ENCODE measurements at places on chromosomes 2 and 18. TPM values are rescaled to one million over a fixed set of nuclear protein-coding genes. Genes with fewer than 3 reads are reported as not detected.
A peak's percentile ranks its signal among the peaks of the same experiment; 100 is the strongest.

DNA sequence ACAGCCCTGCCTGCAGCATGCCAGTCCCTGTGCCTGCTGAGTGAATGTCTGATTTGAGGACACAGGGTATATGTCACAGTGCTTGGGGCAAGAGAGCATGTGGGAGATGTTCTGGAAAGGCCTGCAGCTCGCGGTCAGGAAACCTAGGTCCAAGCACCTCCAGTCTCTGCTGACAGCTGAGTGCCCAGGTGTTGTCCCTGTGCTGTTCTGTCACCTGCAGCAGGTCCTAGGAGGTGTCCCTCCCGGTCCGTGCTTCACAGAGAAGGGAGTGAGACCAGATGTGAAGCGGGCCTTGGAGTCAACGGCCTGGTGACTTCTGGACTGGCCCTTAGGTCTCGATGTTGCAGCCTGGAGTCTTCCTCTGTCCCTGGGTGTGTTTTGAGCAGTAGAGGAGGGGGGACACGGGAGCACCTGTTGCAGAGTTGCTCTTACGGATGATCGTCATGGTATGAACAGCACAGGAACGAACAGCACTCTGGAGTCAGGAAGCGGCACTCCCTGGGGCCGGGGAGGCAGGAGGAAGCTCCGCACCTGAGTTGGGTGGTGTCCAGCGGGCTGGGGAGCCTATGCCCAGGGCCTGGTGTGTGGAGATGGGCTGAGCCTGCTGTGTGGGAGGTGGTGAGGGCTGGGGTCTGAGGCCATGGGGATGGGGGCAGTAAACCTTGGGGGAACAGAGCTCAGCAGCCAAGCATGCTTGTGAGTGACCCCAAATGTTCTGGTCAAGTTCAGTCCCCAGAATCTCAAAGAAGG, 21.6 kb upstream of the ARHGEF4 start:
- H3K4me3 ChIP-seq, result no peak overlapping the region
- DNase-seq, result no peak
- H3K27ac ChIP-seq, result no peak overlapping the region
- H3K27me3 ChIP-seq, result peaks cover 13% of the 10 kb centered on the region

SERPINB10 gene
- 0.39 TPM for total RNA-seq

CRYBA2 gene
- total RNA-seq, result not detected

DNA sequence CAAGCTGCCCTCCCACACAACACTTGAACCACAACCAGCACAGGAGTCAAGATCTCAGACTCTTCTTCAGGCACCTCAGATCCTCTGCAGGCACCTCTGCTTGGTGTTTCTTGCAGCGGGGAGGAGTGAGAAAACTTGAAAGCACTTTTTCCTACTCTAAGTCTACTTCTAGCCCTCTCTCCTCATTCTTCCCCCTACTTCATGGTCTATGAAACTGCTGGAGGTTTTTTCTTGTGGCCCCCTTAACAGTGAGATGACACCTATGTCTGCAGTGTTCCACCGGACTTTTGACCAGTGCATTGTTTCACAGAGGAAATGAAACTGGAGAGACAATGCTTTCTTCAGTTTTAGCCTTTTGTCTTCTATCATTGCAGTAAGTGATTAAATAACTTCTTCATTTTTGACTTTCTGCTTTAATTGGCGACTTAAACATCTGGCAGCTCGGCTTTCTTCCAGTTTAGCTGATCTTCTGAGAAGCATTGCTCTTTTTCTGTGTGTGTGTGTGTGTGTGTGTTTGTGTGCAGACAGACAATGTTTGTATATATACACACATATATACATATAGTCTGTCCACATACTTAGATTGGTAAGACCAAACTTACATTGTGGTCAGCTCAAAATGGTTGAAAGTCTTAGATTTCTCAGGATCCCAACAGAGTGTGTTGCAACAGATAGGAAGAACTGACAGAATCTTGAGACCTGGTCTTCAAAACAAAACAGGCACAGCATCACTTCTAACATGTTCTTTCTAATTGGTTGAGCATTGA, 1474.0 kb upstream of the TMEFF2 start:
- H3K4me3 ChIP-seq, result no peak overlapping the region
- no peaks in the 10 kb centered on the region for H3K36me3 ChIP-seq
- no peak for DNase-seq
- H3K4me1 ChIP-seq, result no peaks in the 10 kb centered on the region
- no peaks in the 10 kb centered on the region for H3K27me3 ChIP-seq

- peak overlapping the region; percentile 96 for H3K27ac ChIP-seq
- H3K36me3 ChIP-seq, result no peaks in the 10 kb centered on the region
- peaks cover 3% of the 10 kb centered on the region for H3K4me1 ChIP-seq
- peak overlapping the region; percentile 82 for H3K4me3 ChIP-seq
- no peaks in the 10 kb centered on the region for H3K27me3 ChIP-seq
These were observed 725 bp downstream of the FIGN start for GRCh38 chr2:163734881-163735684.

DNA sequence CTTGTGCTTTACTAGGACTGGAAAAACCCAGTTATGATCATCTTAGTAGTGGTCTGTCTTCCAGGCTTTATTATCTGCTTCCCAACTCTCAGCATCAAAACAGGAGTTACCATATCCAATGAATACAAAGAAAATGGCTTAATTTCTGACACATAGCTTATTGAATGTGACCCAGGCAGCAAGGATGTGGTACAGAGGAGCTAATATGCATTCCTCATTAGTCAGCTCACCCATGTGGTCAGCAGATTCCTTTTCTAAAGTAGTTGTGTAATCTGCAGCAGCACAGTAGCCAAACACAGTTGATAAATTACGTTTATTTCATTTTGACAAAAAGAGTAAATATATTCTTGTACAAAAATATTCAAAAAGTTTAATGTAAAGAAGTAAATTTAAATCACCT, 43.6 kb downstream of the TSPYL6 start:
- no peak for DNase-seq
- H3K4me3 ChIP-seq, result no peak overlapping the region
- H3K36me3 ChIP-seq, result no peaks in the 10 kb centered on the region
- H3K27me3 ChIP-seq, result no peaks in the 10 kb centered on the region
- peak overlapping the region; percentile 8 for H3K27ac ChIP-seq
- H3K4me1 ChIP-seq, result peaks cover 23% of the 10 kb centered on the region

RABL2A gene
- total RNA-seq, result 4.2 TPM

- H3K4me1 ChIP-seq, result no peaks in the 10 kb centered on the region
- DNase-seq, result no peak
- no peak overlapping the region for H3K4me3 ChIP-seq
- no peak overlapping the region for H3K27ac ChIP-seq
These were observed 44.3 kb upstream of the NEUROD1 start for GRCh38 chr2:181724662-181725061.

DNA sequence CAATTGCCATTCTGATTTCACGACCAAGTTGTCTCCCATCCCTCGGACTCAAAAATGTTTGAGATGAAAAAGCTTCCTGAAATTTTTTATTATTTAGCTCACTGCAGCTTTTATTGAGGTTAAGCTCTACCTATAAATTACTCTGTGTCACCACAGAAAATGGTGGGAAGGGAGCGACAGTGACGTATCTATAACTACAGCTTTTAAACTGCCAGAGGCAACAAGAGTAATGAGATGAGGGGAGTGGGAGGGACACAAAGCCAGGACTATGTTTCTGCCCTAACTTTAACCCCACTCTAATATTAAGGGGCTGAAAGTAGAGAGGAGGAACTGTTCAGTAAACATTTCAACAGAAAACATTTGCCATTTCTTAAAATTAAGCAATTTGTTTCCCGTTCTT, 37.4 kb downstream of the SMAD2 start:
- H3K4me3 ChIP-seq, result no peak overlapping the region
- H3K4me1 ChIP-seq, result peaks cover under 1% of the 10 kb centered on the region
- H3K27ac ChIP-seq, result no peak overlapping the region
- peaks cover 3% of the 10 kb centered on the region for H3K36me3 ChIP-seq
- DNase-seq, result no peak
- H3K27me3 ChIP-seq, result no peaks in the 10 kb centered on the region

- no peak for DNase-seq
- no peaks in the 10 kb centered on the region for H3K4me1 ChIP-seq
- H3K27ac ChIP-seq, result no peak overlapping the region
- no peaks in the 10 kb centered on the region for H3K27me3 ChIP-seq
- no peak overlapping the region for H3K4me3 ChIP-seq
- H3K36me3 ChIP-seq, result no peaks in the 10 kb centered on the region
These were observed 751.2 kb downstream of the SATB2 start for GRCh38 chr2:198706476-198707082.

DNA sequence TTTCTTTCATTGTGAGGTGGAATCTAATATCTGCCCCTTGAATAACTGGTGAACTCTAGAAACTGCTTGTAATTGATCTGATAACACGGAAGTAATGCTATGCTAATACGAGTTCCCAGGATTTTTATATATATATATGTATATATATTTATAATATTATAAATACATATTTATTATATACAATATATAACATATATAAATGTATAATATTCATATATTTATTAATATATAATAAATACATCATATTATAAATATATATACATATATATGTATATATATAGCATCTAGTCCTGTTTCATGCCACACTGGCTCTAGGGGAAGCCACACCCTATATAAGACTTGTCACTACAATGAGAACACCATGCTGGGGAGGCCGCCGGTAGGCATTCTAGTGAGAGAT, 156.7 kb upstream of the CDH19 start:
- no peaks in the 10 kb centered on the region for H3K4me1 ChIP-seq
- H3K36me3 ChIP-seq, result no peaks in the 10 kb centered on the region
- no peak overlapping the region for H3K4me3 ChIP-seq
- no peak overlapping the region for H3K27ac ChIP-seq
- H3K27me3 ChIP-seq, result no peaks in the 10 kb centered on the region

PSMA8 gene
- total RNA-seq, result not detected

DOK6 gene
- total RNA-seq, result 0.32 TPM

GRCh38 chr2:109402180-109402579, 211.6 kb downstream of the SEPTIN10 start:
- no peak overlapping the region for H3K27ac ChIP-seq
- H3K36me3 ChIP-seq, result no peaks in the 10 kb centered on the region
- no peak for DNase-seq
- no peaks in the 10 kb centered on the region for H3K27me3 ChIP-seq
- peaks cover 9% of the 10 kb centered on the region for H3K4me1 ChIP-seq

DNA sequence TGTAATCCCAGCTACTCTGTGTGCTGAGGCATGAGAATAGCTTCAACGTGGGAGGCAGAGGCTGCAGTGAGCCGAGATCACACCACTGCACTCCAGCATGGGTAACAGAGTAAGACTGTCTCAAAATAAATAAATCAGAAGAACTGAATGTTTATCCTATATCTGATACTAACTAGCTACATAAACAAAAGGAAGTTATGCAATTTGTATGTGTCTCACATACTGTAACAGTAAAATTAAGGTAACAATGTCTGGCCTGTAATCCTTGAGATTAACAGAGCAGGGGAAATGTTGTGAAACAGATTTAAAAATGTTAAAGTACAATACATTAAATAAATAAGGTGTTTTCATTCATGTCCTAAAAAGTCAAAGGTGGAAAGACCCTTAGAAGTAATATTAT, 150.8 kb downstream of the MEMO1 start:
- H3K36me3 ChIP-seq, result no peaks in the 10 kb centered on the region
- no peaks in the 10 kb centered on the region for H3K4me1 ChIP-seq
- no peak overlapping the region for H3K27ac ChIP-seq
- no peak for DNase-seq
- no peak overlapping the region for H3K4me3 ChIP-seq
- no peaks in the 10 kb centered on the region for H3K27me3 ChIP-seq

GRCh38 chr2:101578671-101579070, 103.8 kb upstream of the RFX8 start:
- no peaks in the 10 kb centered on the region for H3K27me3 ChIP-seq
- no peak overlapping the region for H3K27ac ChIP-seq
- DNase-seq, result no peak
- no peaks in the 10 kb centered on the region for H3K4me1 ChIP-seq

- no peaks in the 10 kb centered on the region for H3K27me3 ChIP-seq
- no peak overlapping the region for H3K27ac ChIP-seq
- H3K4me1 ChIP-seq, result no peaks in the 10 kb centered on the region
These were observed 364.9 kb downstream of the ANAPC1 start for GRCh38 chr2:111519071-111519470.

TXNDC2 gene
- not detected for total RNA-seq

GRCh38 chr2:24720310-24720709, 72.9 kb downstream of the PTRHD1 start:
- no peak overlapping the region for H3K4me3 ChIP-seq
- H3K27me3 ChIP-seq, result no peaks in the 10 kb centered on the region
- H3K4me1 ChIP-seq, result peaks cover 40% of the 10 kb centered on the region
- no peak for DNase-seq
- H3K27ac ChIP-seq, result peak overlapping the region; percentile 81
- no peaks in the 10 kb centered on the region for H3K36me3 ChIP-seq

GRCh38 chr2:38716185-38716584, 35.0 kb downstream of the SRSF7 start:
- no peak for DNase-seq
- H3K4me1 ChIP-seq, result peaks cover 13% of the 10 kb centered on the region
- no peak overlapping the region for H3K27ac ChIP-seq
- no peaks in the 10 kb centered on the region for H3K36me3 ChIP-seq

TLX2 gene
- not detected for total RNA-seq

GRCh38 chr2:233079473-233079877, 19.3 kb downstream of the INPP5D start:
- no peak for DNase-seq
- H3K27me3 ChIP-seq, result no peaks in the 10 kb centered on the region
- H3K36me3 ChIP-seq, result no peaks in the 10 kb centered on the region
- H3K4me1 ChIP-seq, result peaks cover 14% of the 10 kb centered on the region
- H3K4me3 ChIP-seq, result no peak overlapping the region

DNA sequence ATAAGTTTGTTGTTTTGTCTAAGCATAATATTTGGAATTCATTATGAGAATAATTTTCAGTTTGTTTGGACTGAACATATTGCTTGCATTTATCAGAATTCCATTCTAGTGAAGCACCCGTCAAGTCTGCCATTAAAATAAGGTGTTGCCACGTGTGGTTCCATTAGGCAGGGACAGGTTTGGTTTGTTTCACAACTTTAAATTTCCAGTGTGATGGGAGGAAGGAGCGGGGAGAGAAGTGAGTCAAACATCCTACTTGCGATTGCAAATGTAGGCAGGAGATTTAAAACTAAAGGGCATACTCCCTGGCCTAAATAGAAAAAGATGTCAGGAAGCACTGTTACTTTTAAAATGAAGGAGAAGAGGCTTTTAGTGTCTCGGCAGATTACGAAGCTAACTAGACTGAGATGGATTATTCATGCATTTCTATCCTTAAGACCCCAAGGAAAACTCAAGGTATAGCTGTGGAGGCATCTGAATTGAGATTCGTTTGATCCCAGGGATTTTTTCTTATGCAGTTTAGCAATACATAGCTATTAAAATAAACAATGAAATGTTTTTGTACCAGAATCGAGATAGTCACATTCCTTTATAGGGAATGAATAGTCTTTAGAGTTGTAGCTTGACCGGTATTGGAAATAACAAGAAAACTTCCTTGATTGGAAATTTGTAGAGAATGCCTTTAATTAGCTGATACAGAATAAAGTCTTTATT, 19.8 kb downstream of the GRHL1 start:
- H3K27me3 ChIP-seq, result no peaks in the 10 kb centered on the region
- peaks cover 6% of the 10 kb centered on the region for H3K4me1 ChIP-seq
- no peak overlapping the region for H3K4me3 ChIP-seq
- DNase-seq, result no peak
- H3K27ac ChIP-seq, result no peak overlapping the region
- peaks cover 4% of the 10 kb centered on the region for H3K36me3 ChIP-seq

- no peak overlapping the region for H3K4me3 ChIP-seq
- DNase-seq, result no peak
- H3K27me3 ChIP-seq, result no peaks in the 10 kb centered on the region
- H3K36me3 ChIP-seq, result no peaks in the 10 kb centered on the region
These were observed 20.5 kb downstream of the ARHGAP25 start for GRCh38 chr2:68755071-68755470.

Data from psoas muscle (tissue), 8 donors.